NCI-H524 (cell line): ENCODE measurements at places on chromosomes 16 and 17.
A peak's percentile ranks its signal among the peaks of the same experiment; 100 is the strongest.

- no peak for DNase-seq
These were observed 190.9 kb downstream of the LGALS9B start for GRCh38 chr17:20276421-20276820.

- no peak for DNase-seq
These were observed 1.7 kb upstream of the TEX19 start for GRCh38 chr17:82357394-82357793.

DNA sequence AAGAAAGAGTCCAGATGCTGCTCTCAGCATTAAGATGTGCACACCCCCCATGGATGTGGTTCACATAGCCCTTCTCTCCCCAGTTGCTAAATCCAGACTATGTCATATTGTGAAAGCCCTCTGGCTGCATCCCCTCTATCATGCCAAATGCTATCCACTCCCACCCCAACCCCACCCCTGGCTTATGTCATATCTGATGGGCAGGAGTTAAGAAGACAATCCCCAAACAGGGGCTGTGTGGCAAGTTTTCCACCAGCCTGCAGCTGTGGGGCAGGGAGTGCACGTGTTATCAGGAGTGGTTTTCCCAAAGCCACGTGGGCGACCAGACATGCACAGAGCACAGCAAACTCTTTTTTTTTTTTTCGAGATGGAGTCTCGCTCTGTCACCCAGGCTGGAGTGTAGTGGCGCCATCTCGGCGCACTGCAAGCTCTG is 10.0 kb downstream of the FAM117A start:
- peak; percentile 43 for DNase-seq

DNA sequence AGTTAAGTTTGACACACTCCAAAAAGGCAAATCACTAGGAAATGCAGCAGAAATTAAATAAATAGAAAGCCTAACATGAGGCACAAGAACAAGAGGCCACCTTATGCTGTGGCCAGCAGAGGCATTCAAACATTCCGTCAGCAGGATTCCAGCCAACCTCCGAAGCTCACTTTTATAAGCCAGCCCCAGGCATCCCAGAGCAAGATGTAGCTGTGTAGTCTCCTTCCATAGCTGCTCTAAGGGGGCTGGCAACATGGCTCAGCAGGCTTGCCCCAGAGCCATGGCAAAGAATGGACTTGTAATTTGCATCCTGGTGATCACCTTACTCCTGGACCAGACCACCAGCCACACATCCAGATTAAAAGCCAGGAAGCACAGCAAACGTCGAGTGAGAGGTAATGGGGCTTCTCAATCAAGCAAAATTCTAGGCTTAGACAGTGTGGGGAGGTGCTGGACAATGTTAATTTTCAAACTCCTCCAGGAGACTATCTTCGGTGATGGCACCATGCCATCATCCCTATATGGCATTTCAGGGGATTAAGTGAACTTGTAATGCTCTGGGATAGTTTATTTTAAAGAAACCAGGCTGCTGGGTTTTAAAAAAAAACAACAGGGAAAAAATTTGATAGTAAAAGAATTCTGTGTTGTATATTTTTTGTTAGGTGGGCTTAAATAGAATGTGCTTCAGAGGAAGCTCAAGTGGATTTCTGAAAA is at the start of gene CLEC3A:
Gene CLEC3A, plus strand, starts transcription at position 202 of the 714 bp plus-strand sequence. Its CDS starts 79 bp downstream, at position 281.
- DNase-seq = no peak

- peak; percentile 81 for DNase-seq
These were observed 174.8 kb downstream of the NTN1 start for GRCh38 chr17:9195961-9196670.

GRCh38 chr17:80916246-80916645 is 75.4 kb upstream of the CHMP6 start:
- no peak for DNase-seq

GRCh38 chr16:89828870-89829629 is 775 bp downstream of the SPIRE2 start:
- no peak for DNase-seq
